Fibroblast of gingiva (primary cell): ENCODE measurements at places on chromosomes 11 and 22.

DNA sequence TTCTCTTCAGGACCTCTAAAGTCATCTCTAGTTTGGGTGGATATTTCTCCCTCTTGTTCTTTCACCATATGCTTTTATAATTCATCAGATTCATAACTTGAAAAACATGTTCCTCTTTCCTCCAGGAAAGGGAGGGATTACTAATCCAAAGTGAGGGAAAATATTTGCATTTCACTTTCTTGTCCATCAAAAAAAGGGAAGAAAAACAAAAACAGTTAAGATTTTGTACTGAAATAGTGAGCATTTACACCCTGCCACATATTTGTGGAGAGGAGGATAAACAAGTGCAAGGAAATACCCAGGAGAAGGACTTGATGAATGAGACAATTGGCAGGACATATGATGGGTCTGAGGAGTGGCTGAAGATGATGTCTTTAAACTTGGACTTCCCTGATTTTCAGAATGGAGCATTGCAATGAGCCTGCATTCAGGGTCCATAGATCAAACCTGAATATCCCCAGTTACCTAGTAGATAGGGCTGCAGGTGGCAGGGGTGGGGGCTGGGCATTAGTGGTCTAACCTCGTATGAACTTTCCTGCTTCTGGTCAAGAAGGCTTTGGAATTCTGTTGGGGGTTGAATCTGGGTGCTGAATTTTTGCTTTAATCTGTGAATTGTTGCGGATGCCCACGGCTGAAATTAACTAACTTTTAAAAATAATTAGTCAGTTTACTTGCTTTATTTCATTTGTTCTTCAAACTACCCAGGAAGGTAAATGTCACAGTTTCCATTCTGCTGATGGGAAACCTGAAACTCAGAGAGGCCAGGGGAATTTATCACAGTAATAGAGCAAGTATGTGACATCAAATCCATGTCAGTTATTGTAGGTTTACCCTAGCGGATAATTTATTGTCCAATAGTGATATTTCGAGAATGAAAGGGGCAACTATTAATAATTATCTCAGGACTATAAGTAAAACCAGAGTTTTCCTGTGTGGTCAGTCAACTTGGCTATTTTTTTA is 36.9 kb upstream of the TMEM123 start:
- no peak for DNase-seq

- peak; percentile 29 for DNase-seq
These were observed 6.0 kb downstream of the PDXP start for GRCh38 chr22:37664249-37665101.

DNA sequence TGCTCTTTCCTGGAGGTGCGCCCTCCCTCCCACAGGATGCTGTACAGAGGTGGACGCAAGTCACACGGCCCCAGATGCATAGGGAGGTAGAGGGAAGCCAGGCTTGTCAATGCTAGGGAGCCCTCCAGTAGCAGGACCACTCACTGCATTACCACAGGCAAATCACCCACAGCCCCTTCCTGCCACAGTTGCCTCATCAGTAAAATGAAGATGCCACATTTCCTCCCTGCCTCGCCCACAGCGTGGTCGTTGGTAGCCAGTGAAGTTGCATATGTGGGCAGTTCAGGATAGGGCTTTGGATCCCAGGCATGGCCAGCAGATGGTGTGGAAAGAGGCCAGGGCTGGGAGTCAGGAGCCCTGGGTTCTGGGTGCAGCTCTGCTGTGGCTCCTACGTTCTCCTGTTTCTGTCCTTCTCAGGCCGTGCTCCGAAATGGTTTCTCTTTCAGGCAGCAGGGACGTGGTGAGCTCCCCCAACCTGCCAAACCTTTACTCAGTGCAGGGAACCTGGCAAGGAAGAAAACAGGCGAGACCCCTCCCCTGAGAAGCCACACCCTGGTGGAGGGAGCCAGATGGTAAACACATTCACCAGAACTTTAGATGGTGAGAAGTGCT is 22.6 kb downstream of the DAGLA start:
- DNase-seq: no peak

DNA sequence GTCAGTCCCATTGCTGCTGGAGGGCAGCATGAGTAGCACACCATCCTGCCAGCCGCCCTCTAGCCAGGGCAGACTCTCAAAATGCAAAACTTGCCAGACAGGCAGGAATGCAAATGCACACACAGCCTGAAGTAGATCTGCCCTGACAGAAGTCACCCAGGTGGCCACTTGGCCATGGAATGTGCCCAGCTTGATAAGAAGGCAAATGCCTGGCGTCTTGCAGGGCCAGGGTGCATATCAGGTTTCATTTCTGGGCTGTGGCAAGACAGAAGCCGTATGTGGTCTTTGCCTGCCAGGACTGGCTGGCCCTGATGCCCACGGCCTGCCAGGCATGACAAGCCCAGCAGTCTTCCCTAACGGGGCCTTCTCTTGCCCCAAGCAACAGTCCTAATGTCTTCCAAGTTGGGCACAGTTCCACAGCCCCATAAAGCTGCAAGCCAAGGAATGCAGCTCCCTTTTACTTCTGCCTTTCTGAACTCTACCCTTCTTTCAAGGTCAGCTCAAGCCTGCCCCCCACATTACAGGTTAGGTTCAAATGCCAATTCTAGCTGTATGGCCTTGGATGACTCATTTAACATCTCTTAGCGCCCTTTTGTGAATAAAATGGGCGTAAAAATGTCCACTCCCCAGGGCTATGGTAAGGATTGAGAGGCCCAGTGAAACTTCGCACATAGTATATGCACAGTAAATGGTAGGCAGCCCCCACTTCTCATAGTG is 29.7 kb downstream of the POU2AF3 start:
- peak; percentile 31 for DNase-seq

- no peak for DNase-seq
These were observed 111.6 kb upstream of the CD82 start for GRCh38 chr11:44453871-44454270.

- no peak for DNase-seq
These were observed 210.4 kb upstream of the PITPNB start for GRCh38 chr22:28129319-28129962.

GRCh38 chr11:132056689-132057088 is 686.3 kb downstream of the NTM start:
- DNase-seq: peak; percentile 56

DNA sequence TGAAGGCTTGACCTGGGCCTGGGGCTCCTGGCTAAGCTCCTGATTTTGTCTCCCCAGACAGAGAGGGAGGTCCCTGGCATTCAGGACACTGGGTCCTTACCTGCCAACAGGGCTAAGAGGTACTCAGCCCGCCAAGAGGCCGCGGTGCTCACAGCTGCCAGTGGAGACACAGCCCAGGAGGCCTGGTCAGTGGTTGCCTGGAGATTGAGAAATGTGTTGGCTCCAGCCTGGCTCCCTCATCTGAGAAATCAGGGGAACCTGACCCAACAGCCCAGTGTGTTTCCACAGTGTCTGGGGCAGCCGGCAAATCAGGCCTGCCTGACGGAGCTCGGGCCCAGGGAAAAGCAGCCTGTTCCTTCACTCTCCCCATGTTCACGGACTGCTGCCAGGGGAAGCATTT is 79.4 kb upstream of the NAV2 start:
- peak; percentile 72 for DNase-seq

- DNase-seq: no peak
These were observed 1.2 kb downstream of the SYVN1 start for GRCh38 chr11:65132988-65133700.

GRCh38 chr22:34761111-34761510 is 304.8 kb upstream of the ISX start:
- no peak for DNase-seq

GRCh38 chr11:45494738-45495137 is 170.7 kb downstream of the CHST1 start:
- DNase-seq: no peak

DNA sequence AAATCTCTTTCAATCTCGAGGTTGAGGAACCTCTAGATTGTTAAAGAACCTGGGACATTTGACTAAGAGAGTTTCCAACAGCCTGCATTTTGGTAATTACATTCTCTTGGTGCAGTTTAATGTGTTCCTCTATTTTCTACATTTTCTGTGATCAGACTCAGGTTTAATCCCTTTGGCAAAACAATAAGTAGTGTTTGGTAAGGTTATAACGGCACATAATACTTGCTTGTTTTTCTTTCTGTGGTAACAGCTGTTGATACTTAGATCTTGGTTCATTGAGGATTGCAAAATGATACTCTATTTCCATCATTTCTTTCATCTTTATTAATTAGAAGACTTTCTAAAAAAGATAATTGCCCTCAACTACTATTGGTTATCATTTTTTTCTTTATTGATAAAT is 271.3 kb downstream of the SBF2 start:
- DNase-seq: peak; percentile 40

DNA sequence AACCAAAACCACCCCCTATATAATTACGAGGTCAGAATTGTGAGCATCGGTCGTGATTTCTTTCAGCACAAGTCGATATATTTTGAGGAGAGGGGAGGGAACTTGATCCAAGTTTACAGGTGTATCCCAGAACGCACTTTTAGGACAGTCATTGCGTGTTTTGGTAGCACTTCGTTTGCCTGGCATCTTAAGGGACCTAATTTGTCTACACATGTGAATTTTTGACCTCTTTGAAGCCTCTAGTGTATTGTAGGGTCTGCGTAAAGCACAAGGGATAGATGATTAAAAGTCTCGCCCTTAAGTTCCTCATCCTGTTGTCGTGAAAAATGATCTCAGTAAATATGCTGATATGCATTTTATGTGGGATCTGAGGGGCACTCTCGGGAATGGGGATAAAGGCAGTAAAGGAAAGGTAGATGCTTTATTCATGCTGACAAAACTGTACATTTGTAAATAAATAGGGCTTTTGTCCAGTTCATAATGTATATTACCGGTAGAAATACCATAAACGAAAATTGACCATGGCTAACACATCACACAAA is 632 bp upstream of the CCDC34 start:
- DNase-seq: no peak

GRCh38 chr11:74418509-74418895 is 20.3 kb upstream of the PGM2L1 start:
- DNase-seq: peak; percentile 74

DNA sequence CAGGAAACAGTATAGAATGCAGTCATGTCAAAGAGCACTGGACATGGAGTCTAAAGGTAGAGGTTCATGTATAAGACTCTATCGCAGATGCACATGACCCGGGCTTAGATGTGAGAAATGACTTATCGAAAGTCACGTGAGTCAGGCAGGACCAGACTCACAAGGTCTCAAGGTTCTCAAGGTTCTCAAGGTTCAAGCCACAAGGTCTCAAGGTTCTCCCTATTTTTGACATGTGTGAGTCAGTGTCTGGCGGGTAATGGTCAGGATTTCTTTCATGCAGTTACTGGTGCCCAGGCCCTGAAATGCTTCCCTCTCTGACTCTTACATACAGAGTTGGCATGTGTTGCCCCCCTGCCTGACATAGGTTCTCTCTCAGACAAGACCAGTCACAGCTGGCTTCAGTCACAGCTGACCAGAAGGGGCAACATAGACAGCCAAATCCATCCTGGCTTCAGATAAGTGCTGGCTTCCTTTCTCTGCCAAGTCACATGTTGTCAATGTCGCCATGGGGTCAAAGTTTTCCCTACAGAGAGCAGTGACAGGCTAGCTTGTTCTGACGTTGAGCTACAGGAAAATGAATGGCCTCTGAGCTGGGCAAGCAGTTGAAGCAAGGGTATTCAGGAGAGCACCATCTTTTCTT is 10.1 kb downstream of the CSRP3 start:
- DNase-seq: no peak

DNA sequence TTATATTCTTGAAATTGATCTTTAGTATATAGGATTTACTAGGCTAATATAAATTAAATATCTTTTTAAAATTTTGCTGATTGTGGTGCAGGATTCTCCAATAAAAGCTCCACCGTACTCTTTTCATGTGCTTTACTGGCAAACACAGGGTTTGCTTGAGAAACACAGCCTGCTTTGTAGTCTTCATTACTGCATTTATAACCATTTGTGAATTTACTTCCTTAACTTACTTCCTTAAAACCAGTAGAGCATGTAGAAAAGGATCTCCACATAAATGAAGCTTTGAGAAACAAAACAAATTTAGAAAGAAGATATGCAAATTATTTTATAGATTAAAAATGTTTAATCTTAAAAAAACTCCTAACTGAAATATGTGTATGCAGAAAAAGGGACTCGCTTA is 28.8 kb downstream of the SWAP70 start:
- DNase-seq: no peak

DNA sequence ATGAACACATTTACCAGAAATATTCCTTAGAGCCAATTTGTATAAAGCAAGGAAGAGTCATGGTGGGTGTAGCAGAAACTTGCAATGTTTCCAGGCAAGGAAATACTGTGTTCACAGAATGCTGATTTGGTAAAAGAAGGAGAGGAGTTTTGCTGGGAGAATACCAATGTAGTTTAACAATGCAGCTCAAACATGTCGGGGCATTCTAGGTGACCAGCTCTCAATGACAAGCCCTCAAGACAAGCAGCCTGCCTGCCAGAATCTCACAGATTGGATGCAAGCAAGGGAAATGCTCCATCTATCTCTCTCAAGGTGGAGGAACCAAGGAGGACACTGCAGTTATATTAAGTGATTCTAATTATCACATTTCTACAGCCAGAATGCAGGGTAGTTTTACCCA is 190.4 kb downstream of the MAML2 start:
- DNase-seq: no peak

- peak; percentile 65 for DNase-seq
These were observed 33.5 kb upstream of the BID start for GRCh38 chr22:17807578-17808410.

DNA sequence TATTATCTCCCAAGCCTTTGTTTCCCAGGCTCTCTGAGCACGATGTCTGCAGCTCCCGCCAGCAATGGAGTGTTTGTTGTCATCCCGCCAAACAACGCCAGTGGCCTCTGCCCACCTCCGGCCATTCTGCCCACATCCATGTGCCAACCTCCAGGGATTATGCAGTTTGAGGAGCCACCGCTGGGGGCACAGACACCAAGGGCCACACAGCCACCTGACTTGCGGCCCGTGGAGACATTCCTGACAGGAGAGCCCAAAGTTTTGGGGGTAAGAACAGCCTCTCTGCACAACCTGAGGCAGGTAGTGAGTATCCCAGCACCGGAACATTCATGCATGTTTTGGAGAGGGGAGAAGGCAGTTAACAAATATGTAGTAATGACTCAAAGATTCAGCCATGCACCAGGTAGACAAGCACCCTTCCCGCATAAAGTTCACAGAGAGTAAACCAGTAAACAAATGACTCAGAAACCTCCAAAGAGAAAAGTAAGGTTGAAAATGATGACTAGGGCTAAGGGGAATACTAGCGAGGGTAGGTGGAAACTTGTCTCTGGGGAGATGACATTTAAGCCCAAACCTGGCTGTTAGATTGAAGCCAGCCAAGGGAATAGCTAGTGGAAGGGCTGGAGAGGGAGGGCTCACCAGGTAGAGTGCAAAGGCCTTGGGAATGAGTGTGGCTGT is 7.2 kb downstream of the MS4A15 start:
- no peak for DNase-seq

GRCh38 chr11:1779806-1780699 is 16.3 kb upstream of the CTSD start:
- no peak for DNase-seq

GRCh38 chr11:8248786-8249185 is 14.9 kb downstream of the LMO1 start:
- DNase-seq: no peak

DNA sequence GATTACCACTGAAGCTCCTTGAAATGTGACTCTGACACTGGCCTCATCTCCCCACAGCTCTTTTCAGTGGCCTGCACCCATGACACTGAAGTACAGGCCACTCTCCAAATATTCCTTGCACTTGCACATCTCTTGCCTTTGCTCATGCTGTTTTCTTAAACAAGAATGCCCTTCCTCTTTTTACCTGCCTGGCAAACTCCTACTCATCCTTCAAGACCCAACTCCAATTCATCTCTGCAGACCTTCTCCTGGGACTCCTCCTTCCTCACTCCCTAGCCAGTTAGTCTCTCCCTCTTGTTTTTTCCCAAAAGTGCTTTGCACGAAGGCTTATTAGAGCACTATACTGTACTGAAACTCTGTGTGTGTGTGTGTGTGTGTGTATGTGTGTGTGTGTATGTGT is 2.6 kb downstream of the KCNE3 start:
- no peak for DNase-seq
